ENCODE measurements at places on chromosomes 7 and 10.
A peak's percentile ranks its signal among the peaks of the same experiment; 100 is the strongest.

- DNase-seq = no peak
These were observed 14.3 kb downstream of the INSIG1 start for GRCh38 chr7:155311826-155312537.

DNA sequence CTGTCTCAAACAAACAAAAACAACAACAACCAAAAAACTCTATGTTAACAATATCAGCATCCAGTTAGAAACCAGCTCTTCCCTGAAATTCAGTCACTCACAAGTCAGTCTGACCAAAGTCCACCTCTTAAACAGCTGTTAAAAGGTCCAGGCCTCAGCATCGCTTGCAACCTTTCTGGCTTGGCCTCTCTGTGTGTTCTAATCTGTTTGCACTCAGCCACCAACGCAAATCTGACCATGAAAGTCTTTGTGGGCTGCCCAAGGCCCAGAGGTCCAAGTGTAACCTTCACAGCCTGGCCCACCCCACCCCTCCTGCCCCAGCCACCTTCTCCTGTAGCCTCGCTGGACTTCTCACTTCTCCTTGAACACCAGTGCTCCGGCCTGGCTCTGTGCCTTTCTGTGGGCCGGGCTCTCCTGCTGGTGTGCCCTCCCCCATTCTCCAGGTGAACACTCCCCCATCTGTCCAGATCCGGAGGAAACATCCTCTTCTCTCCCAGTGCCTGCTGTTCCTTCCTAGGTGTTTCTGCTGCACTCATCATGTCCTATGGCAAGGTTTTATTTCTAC lies 72.2 kb upstream of the EFCAB10 start:
- DNase-seq = no peak

- DNase-seq = peak; percentile 63
These were observed 2.2 kb downstream of the ANXA11 start for GRCh38 chr10:80202934-80203834.

- no peak for DNase-seq
These were observed 408.6 kb upstream of the PFKP start for GRCh38 chr10:2658780-2659179.

GRCh38 chr10:89281606-89282395 lies 20.0 kb upstream of the IFIT2 start:
- no peak for DNase-seq

GRCh38 chr10:260819-261429 lies 125.7 kb downstream of the ZMYND11 start:
- DNase-seq = no peak

- no peak for DNase-seq
These were observed 735.9 kb downstream of the PCDH15 start for GRCh38 chr10:54065106-54065505.

DNA sequence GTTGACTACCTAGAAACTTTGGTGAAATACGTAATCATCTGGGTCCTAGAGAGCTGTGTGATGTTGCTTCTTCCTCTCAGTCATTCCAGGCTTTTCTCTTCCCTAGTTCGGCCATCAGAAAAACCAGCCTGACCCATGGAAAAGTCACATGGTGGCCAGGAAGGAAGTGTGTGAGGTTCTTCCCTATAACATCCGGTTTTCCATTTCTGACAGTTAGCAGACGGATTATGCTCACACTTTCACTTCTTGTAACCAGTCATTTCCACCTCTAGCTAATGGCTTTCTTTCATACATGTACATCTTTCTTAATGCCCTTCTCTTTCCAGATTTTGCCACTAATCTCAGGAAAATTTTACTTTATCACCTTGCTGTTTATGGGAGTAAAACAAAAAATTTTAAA lies 110.0 kb upstream of the GLCCI1 start:
- DNase-seq = no peak

DNA sequence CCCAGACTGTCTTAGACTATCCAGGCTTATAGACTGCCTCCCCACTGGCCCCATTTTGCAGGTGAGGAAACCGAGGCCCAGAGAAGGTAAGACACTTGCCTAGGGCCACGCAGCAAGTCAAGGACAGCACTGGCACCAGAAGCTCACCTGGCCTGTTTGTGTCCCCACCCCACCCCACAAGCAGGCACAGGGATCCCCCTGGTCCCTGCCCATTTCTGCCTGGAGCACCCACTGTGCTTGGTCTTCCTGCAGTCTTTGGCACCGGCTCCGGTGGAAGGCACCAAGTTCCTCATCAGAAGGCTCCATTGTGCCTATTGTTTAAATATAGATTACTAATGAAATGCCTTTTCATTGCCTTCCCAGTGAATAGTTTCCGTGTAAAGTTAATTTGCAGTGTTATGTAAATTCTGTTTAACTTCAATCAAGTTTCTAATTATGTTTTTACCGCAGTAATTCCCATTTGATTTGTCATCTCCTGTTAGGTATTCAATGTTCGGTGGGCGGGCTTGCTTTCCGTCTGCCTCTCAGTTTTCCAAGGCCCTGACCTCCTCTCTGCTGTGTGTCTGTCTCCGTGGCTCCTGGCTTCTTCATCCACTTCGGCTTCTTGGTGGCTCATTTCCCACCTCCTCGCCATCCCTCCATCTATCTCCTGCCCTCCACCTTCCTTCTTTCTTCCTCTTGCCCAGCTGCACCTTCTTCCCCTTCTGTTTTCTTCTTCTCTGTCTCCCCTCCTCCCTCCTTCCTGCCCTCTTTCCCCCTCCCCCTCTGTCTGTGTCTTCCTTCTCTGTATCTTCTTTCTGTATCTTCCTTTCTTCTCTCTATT lies 75.8 kb downstream of the ZMIZ1 start:
- no peak for DNase-seq

GRCh38 chr7:111320133-111320532 lies 229.2 kb downstream of the LRRN3 start:
- no peak for DNase-seq

DNA sequence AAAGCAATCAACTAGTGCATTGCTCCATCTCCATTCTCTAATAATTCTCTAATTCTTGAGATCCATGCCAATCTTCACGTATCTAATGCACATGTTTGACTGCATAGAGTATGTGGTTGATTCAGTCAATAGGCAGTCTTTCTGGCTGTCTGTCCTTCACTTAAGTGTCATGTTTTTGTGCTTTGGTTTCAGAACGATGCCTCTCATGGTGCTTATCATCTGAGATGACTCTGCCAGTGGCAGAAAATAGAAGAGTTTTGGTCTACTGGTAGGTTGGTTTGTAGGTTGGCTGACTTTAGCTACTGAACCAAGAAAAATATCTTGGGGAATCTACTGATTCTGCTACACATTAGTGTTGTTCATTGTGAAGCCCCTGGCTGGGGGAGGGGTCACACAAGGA lies 364.2 kb downstream of the SFMBT2 start:
- DNase-seq = no peak

DNA sequence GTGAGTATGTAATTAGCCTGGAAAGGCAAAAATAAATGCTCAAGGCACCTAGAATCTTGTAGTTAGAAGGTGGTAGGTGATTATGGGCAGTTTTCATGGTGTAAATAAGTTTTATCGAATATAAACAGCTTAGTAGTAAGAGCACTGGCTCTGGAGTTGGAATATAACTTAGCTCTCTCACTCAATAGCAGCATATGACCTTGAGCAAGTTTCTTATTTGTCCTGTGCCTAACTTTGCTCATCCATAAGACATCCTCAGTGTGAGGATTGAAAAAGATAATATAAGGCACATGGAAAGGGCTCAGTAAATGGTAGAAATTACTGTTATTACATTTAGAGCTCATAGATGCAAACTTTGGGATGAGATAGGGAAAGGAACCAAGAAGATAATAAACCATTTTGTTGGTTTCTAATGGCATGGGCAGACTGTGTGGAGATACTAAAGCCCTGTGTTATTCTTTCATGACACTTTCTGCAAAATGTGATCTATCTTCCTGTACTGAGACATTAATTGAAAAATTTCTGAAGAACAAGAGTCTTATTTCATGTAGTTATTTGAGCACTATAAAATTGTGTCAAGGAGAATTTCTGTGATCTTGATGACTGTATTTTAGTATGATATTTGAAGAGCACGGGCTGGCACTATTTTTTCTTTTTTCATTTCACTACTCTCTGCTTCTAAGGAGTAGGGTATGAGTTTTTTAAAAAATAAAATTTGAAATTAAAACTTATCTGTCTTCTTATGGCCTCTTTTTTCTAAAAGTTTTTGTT lies 3.1 kb downstream of the SLK start:
- no peak for DNase-seq

GRCh38 chr10:98328163-98328562 lies 60.2 kb upstream of the LOXL4 start:
- no peak for DNase-seq

GRCh38 chr7:87151729-87152111 lies 533 bp upstream of the DMTF1 start:
- DNase-seq = no peak

DNA sequence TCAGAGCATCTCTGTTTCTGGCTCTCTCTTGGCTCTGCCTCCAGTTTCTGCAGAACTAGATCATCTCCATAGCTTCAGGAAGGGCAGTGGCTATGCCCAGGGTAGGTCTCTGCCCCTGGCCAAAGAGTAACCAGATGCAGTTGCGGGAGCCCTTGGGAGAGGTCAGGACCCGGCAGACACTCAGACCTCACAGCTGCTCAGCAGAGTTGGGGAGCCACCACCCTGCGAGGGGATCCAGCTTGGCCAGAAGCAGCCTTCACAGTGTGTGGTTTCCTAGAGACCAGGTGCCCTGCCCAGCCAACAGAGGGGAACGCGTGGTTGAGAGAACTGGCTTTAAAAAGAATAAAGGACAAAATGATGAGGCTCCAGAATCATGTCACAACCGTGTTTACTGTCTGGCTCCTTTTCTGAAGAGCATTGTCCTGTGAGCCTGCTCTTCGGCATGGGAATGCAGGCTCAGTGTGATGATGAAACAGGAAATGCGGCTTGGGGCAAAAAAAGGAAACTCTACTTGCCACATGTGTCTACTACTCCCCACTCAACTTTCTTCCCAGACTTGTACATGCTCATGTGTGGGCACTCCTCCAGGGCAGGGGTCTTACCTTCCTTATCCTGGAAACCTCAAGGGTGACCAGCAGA lies 243.1 kb downstream of the INHBA start:
- no peak for DNase-seq

DNA sequence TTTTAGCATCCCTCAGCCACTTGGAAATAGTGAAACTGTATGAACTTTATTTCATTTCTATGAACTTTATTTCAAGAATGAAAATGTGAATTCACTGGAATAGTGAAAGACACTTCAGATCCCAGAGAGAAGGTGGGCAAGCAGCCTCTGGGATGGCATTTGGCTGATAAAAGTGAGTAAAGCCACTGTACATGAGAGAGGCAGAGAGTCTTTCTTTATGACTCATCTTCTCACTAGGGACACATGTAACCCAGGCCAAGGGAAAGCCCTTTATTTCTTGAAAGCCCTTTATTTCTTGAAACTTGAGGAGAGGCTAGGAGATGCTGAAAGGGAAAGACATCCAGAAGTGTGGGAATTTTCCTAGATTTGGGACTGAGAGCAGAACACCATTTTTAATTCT lies 148.9 kb upstream of the SMIM30 start:
- DNase-seq = no peak

GRCh38 chr7:131110297-131111080 lies 217.2 kb upstream of the MKLN1 start:
- peak; percentile 59 for DNase-seq

- no peak for DNase-seq
These were observed 341.2 kb downstream of the PTPRN2 start for GRCh38 chr7:158246272-158246959.

DNA sequence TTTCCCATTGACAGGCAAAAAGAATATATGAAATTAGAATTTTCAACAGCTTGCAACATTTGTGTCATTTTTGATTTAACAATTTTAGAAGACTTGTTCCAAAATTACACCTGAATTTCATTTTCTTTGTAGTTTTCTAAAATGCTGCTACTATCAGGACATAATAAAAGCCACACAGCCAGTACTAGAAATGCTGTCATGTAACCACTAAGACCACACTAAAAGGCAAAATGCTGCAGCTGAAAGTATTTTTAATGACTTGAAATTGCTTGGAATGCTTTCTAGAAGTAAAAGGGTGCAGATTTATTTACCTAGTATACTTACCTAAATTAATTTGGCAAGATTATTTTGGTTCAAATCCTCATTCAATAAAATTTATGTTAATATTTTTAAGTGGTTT lies 470.1 kb downstream of the GFRA1 start:
- no peak for DNase-seq

DNA sequence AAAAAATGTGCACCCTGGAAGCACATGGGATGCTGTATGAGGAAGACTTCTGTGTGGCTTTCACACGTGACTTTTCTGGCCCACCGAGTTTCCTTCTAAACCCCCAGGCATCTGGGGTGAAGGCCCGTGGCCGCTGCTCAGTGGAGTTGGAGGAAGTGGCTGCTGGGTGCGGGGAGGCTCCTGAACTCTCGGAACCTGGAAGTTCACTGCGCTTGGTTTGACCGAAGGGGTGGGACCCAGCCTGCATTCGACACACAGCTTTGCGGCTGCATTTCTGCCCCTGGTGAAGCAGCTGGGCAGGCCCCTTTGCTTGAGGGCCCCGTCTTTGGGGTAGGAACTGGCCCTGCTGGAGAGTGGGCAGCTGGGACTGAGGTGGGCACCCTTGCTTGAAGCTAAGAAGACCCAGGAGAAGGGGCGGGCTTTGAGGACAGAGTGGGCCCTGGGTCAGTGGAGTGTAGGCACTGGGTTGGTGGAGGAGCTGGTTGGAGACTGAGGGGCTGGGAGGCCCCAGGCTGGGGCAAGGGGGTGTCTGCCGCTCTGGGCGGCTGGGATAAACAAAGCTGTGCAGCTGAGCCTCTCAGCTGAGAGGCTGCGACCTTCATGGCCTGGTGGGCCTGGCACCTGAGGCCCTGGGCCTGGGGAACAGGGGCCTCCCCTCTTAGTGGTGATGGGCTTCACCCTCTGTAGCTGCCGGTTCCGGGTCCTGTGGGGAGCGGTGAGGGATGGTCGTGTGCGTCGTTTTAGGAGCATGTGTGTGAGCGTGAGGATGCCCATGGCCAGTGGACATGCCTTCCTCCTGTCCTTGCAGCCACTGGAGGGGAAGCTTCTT lies 78.0 kb downstream of the INPP5A start:
- DNase-seq = no peak
